ENCODE measurements at places on chromosomes 3 and 15.

DNA sequence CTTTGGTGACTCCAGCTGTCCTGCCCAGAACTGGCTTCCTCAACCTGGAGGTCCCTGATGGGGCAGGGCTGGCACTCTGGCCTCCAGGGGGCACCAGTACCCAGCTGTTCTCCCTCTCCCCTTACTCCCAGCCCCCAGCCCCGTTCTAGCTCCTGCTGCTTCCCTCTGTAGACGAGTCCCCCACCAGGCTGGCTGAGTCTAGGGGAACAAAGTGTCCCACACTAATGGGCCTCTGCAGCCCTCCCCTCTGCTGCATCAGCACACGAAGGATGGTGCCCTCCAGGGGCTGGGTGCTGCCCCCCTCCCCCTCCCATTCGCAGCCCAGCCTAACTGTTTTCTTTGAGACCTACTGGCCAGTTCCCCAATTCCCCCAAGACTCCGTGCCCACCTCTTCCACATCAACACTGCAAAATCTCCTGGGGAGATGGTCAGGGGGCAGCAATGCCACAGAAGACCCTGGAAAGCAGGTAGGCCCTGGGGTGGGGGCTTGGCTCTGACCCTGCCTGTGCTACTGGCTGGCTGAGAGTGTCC, 4.2 kb downstream of the RHCG start:
- DNase-seq = no peak

GRCh38 chr15:63292771-63293170, 15.4 kb downstream of the APH1B start:
- DNase-seq = no peak

GRCh38 chr3:17235310-17235709, 350.6 kb downstream of the PLCL2 start:
- no peak for DNase-seq

DNA sequence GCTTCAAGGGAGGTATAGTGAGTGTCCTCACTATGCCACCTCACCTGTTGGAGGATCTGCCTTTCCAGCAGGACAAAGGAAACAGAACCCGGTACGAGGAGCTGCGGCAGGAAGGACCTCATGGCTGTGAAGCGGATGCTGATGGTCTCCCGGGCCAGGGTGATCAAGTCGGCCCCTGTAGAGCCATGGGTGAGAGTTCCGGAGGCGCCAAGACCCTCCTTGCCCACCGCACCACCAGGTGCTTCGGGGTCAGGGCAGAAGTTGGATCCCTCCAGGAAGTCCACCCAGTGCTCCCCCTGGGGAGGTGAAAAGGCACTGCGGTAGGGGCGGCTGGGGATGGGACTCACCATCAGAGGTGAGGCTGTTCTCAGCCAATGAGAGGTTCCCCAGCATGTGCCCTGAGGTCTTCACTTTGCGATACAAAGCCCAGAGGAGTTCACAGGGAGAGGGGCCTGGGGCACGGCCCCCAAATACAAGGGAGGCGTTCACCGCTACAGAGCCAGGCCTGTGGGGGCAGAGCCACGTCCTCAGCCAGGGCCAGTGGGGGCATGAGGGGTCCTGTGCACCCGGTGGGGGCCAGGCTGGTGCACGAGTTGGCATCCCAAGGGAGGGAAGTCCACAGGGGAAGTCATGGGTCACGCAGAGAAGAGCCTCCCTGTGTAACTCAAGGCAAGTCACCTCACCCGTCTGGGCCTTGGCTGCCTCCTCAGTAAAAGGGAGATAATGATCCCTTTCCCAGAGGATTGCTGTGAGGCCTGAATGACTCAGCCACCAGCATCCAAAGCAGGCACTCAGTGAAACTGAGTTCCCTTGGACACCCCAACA, 27.7 kb downstream of the C15orf39 start:
- DNase-seq = no peak

GRCh38 chr15:48557335-48557734, 88.2 kb downstream of the FBN1 start:
- no peak for DNase-seq

DNA sequence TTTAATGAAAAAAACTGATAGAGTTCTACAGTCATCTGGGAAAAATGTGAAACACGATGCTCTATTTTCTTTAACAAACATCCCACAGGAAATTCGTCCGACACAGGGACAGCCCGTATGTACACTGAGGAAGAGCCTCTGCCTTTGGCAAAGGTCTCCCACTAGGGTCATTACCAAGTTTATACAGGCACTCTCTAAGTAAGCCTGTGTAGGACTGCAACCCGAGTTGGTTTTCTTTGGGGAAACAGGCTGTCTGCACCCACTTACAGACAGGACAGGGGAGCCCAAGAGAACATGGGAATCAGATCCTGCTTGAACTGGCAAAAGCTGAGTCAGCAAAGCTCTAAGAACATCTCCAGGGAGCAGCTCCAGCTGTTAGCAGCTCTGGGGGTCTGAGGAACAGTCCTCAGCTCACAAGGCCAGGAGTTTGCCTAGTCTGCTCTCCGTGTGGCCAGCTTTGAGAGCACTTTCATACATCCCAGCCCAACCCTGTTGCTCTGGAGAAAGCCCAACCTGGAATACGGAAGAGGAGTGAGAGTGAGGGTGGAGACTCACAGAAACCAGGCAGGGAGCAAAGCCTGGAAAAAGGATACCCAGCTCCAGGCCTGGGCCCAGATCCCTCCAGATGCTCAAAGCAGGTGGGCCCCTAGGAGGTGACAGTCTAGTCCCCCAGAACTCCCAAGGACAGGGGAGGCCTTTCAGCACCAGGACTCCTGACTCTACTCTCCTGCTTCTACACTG, 1.9 kb downstream of the TBC1D2B start:
- DNase-seq = no peak

- DNase-seq = no peak
These were observed 72.9 kb downstream of the ATP8B4 start for GRCh38 chr15:50046159-50046558.

GRCh38 chr3:193559100-193559499, 4.4 kb upstream of the ATP13A4 start:
- DNase-seq = no peak

DNA sequence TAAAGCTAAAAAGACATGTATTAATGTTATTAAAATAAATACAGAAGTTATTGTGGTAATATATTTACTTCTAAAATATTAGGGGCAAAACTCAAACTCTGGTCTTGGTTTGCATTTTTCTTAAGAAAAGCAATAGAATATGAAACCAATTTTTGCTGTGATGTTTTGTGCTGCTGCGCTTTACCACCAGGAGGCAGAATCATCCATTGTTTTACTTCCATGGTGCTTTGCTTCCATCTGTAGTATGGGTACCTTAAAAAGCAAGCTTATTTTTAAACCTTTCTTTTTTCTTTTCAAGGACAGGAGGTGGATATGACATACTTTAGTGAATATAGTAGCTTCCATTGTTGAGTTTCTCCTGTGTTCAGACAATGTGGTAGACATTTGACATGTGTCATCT, 46.6 kb upstream of the MRPL3 start:
- DNase-seq = no peak

DNA sequence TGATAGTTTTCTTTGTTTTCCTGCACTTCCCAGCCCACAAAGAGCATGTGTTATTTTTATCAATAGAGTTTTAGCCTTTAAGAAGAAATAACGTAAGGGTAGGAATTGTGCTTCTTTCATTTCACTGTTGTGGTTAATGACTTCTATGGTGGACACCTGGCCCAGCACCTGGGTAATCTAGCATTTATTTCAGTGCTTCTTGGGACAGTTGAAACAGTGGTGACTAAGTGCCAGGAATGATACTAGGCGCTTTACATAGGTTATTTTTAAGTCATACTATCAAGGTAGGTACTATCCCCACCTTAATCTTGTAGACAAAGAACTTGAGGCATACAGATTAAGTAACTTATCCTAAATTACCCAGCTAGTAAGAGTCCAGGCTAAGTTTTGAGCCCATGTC, 243.8 kb downstream of the SOX2 start:
- no peak for DNase-seq

- no peak for DNase-seq
These were observed 46.3 kb upstream of the ACKR4 start for GRCh38 chr3:132550579-132551305.

- no peak for DNase-seq
These were observed 263.4 kb upstream of the TLE3 start for GRCh38 chr15:70361106-70361505.

DNA sequence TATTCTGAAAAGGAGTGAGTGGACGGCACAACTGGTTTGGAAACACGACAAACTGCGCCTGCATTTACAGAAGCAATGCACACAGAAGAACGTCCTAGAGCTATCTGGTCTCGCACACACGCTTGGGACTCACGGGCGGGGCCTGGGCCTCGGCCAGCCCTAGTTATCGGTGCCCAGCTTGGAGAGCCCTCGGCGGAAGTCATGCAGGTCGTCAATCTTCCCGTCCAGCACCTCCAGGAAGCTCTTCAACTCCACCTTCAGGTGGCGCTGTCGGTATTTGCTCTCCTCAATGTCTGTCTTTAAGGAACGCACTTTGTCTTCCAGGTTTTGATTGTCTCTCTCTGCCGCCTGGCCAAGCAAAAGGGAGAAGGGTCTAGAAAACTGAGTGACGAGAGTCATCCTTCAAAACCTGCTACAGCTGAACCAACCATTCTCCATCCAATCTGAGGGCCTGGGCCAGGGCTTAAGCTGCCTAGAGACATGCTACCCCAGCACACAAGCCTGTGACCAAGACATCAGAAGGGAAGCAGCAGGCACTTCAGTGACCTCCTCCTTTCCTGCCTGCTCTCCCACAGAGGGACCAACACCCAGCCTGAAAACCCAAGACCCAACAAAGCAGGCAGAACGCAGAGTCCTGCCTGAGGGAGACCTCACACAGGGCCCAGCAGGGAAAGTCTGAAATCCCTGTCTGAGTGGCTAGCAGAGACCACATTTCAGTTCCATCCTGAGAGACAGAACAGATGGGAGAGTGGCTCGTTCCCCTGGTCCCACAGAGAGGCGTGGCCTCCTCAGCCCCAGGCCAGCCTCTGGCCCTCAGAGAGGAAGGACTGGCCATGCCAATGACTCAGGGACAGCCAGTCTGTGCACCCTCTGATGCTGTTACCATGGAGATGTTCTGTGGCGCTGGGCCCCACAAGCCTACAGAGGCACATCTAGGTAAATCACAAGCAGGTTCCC, 40.4 kb downstream of the WHAMM start:
- DNase-seq = no peak

DNA sequence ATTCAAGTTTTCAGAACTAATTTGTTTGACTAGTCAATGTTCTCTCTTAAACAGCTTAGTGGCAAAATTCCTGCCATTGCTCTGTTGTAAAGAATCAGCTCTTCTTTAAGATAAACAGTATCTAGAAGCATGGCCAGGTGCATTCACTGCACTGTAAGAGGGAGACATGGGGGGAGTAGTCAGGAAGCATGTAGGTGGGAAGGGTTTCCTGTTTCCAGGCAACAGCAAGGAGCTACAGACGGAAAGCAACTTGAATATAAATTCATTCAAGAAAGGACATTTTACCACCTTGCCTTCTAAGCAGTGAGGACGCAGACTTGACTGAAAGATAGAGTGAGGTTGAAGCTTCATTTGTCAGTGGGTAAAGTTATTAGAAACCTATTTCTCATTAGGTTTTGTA, 55.3 kb downstream of the BBX start:
- no peak for DNase-seq

DNA sequence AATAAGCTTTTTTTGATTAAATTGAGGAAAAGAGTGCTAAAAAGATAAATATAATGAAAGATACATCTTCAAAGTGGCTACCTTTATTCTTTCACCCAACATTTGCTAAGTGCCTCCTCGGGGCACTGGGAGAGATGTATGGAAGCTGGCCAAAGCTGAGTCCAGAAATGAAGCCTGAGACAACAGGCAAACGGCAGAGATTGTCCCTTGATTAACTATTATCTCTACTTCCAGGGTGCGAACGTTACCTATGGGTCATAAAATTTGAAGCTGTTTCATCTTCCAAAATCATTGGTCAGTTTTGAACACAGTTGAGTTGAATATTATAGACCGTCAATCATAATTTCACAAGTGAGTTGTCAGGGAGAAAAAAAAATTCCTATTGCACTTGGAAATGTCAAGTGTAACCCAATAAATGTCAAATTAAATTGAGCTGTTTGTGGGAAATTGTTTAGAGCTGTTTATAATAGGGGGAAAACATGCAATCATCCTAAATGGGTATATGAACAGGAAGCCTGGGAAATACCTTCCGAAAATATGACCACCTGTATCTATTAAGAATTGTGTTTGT, 73.9 kb downstream of the SUCLG2 start:
- DNase-seq = no peak

DNA sequence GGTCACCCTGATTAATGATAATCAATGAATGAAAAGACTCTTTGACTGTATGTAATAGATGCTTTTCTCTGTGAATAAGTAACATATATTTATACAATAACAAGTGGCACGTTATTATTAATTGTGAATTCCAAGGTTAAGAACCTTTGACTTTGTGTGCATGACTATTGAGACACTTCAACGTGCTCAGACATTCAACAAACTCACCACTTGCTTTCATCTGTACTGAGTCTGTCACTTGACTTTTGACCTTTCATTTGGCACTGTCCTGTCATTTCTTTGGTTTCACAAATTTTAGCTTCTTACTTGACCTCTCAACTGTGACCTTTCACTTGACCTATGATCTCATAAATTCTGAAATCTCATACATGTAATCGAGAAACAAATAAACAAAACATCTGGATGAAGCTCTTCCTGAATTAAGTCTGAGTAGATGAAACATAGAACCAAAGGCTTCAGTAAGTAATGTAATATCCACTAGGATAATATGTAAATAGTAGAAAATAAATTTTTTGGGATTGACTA, 426.8 kb downstream of the MECOM start:
- no peak for DNase-seq

DNA sequence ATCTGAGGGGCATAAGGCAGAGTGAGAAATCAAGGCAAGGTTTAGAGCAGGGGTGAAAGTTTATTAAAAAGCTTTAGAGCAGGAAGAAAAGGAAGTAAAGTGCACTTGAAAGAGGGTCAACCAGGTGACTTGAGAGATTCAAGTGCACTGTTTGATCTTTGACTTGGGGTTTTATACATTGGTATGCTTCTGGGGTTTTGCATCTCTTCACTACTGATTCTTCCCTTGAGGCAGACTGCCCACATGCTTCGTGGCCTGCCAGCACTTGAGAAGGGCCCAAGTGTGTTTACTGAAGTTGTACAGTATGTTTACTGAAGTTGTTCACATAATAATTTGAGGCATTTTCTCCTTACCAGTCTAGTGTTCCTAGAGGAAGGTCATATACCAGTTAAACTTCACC, 367.0 kb upstream of the UBE2E2 start:
- DNase-seq = no peak

GRCh38 chr3:63949005-63949404, 36.8 kb upstream of the SCAANT1 start:
- no peak for DNase-seq

- DNase-seq = no peak
These were observed 76.7 kb downstream of the SCN10A start for GRCh38 chr3:38739396-38739689.

All from stimulated activated CD8-positive, alpha-beta memory T cell treated with anti-CD3 and anti-CD28 coated beads, Interleukin-4, amount 100 ng/mL, for 1 hour (primary cell).